HT1080 (cell line): ENCODE measurements at places on chromosomes 4 and X. TPM values are rescaled to one million over a fixed set of nuclear protein-coding genes. Genes with fewer than 3 reads are reported as not detected.
A peak's percentile ranks its signal among the peaks of the same experiment; 100 is the strongest.

SMIM10 gene
- total RNA-seq: not detected in 2 replicates

CCDC158 gene
- total RNA-seq: not detected in 2 replicates

GRCh38 chr4:162510115-162510514 is 346.3 kb upstream of the FSTL5 start:
- DNase-seq: no peak

GRCh38 chrX:136250191-136251040 is 784 bp downstream of the MAP7D3 start:
- DNase-seq: peak; percentile 16

GRCh38 chr4:77777135-77777807 is 41.9 kb downstream of the CNOT6L start:
- no peak for DNase-seq

CTAG1B gene
- 11.9 and 128 TPM in 2 replicates for total RNA-seq

DNA sequence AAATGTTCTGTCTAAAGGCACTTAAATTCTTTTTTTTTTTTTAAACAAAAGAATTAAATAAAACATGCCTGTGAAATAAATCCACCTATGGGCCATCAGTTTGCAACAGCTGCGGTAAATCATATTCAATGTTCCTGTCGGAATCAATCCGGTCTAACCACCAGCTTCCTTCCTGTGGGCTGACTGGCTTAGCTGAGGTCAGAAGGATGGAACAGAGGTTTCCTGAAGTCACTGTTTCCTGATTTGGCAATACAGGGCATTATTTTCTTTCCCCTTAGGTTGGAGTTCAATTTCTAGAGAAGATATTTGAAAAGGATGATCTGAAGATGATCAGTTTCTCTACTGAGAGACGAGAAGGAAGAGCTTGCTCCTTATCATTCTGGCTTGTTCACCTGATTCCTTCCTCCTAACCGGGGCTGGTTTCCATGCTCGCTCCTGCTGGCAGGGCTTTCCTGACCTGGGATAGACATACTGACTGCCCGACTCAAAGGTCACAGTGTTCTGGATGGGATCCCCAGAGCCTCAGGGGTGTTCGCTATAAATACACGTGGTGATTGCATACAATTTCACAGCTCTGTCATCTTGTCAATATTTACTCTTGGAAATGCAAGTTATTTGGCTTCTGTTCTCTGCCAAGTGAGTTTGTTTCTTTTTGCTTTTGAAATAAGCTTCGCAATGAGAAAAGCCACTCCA is 21.7 kb downstream of the PDLIM3 start:
- peak; percentile 80 for DNase-seq

BTC gene
- total RNA-seq: 1.0 and 1.2 TPM in 2 replicates

DNA sequence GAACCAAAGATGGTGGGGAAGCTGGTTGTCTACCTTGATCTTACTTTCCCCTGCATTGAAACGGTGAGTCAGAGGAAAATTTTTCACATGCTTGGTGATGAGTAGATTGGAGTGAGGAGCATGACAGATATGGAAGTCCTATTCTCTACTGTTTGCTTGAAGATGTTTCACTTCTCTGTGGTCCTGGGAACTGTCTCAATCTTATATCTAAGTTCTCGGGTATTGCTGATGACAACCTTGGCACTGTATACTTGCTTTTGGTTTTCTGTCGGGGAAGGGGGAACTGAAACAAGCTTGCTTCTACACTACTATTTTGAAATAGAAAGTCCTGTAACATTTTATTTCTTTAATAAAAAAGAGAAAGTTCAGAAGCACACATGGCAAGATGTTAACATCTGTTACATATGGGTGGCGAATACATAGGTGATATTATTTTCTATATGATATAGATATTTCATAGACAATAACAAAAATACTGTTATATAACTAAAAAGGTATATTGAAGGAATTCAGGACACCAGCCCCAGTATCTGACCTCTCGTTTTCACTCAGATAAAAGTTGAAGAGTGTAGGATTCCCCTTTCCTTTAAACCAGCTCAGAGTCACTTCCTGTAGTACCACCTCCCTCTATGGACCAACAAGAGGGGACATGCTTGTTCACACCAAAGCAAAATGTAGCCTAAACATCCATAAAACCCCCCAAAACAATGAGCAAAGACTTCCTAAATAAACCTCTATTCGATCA is 88.8 kb downstream of the FMR1NB start:
- no peak for DNase-seq

- DNase-seq: peak; percentile 96
These were observed 118.3 kb upstream of the ETNPPL start for GRCh38 chr4:108881190-108881589.

- no peak for DNase-seq
These were observed 167.0 kb upstream of the CASK start for GRCh38 chrX:42090395-42090794.

DNA sequence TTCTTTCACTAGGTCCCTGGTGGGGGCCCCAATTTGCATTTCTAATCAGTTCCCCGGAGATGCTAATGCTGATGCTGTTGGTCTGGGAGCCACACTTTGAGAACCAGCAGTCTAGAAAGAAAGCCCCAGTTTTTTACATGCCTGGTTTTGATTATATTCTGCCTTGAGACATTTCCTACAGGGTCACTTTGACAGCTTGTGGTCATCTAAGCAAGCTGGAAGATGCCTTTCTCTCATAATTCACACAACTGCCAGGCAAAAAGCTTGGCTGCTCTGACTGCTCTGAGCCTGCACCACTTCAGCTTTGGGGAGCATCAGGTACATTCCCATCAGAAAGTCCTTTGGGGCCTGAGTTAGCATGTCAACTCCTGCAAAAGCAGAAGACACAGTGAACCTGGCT is 5.9 kb upstream of the PLAC1 start:
- DNase-seq: no peak

DNA sequence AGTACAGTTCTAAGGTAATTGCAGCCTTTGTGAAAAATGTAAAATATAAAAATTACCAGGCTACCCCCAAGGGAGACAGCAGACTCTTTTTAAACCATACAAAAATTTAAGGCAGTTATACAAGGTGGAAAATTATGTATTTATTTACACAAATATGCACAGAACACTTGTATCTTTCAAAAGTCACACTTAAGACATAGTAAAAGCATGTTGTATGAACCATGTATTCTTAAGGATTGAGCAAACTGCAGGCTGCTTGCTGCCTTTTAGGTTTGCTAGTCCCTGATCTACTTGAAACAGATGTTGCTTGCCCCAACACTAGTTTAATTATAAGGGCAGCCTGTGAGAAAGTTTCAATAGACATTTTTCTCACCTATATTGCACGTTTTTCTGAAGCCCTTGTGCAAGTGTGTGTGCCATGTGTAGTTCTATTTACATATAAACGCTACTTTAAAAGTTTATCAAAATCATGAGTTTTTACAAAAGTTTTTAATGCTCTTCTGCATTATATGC is 72.8 kb downstream of the PRSS12 start:
- peak; percentile 5 for DNase-seq

DNA sequence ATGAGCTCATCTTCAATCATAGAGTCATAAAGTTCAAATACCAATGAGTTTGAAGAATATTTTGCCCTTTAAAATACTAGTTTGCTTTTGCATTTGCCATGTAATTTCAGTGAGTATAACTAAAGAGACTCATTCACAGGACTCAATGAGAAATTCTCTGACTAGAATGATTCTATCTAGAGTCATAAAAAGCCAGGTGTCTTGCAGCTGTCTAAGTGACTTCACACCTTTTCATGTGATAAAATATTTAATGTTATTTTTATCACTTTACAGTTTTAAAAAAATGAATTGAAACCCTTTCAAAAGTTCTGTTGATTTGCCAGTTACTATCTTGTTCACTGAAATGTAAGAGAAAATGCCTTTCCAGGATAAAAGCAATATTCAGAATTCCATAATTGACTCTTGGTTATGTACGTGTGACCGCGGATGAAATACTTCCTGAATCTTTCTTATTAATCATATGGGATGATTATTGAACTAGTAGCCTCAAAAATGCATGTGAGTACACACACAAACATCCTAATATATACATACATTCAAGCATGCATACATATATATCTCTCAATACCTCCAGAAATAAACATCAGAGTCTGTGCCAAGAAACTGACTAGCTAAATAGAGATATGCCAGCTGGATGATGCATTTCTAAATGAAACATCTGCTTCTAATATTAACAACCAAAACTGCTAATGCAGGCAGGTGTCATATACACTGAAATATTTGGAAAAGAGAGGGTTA is 87.0 kb downstream of the GABRB1 start:
- DNase-seq: no peak
